ENCODE measurements at places on chromosomes 7 and 10.

- no peak for DNase-seq
These were observed 710.6 kb upstream of the GALNT17 start for GRCh38 chr7:70421319-70421718.

- peak; percentile 20 for DNase-seq
These were observed 30.5 kb upstream of the DDX50 start for GRCh38 chr10:68870545-68871104.

DNA sequence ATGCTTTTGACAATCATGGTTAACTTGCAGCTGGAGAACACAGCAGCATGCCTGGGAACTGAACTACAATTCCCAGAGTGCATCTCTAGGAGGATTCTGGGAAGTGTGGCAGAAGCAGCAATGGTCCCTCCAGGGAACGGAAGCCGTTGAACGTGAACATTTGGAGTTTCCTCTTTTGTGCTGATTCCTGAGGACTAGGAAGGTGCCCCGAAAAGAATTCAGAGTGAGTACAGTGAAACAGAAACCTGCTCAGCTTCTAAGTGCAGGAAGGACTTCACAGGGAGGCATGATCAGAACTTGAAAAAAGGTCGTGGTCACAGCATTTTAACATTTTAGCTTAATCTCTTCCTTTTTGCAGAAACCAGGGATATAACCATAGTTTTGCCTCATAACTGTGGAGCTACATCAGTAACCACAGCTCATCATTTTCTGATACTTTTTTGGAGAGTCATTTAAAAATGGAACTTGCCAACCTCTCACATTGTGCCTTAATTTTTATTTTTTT, at the start of gene NUDT13:
Gene NUDT13, plus strand, starts transcription at position 111 of the 505 bp plus-strand sequence. CDS start 3,911 bp downstream, outside the sequence.
- DNase-seq, result peak; percentile 54

DNA sequence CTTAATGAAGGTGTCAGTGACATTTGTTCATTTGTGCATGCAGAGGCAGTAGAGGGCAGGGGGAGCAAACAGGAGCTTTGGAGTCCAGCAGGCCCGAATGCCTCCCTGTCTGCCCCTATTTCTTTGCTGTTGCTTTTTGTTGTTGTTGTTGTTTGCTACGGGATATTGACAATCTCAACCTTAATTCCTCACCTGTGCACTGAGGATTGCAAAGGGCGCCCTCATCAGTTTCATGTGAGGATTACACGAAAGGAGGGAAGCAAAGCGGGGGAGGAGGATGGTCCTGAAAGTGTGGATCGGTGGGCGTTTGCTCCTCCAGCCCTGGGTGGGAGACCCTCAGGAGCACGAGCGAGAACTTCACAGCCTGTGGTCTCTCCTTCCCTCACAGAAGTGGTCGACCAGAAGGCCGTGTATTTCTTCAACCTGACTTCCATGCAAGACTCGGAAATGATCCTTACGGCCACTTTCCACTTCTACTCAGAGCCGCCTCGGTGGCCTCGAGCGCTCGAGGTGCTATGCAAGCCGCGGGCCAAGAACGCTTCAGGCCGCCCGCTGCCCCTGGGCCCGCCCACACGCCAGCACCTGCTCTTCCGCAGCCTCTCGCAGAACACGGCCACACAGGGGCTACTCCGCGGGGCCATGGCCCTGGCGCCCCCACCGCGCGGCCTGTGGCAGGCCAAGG, 9.6 kb downstream of the GDF10 start:
- no peak for DNase-seq

GRCh38 chr7:150668472-150668911, 17.0 kb upstream of the GIMAP2 start:
- peak; percentile 66 for DNase-seq

DNA sequence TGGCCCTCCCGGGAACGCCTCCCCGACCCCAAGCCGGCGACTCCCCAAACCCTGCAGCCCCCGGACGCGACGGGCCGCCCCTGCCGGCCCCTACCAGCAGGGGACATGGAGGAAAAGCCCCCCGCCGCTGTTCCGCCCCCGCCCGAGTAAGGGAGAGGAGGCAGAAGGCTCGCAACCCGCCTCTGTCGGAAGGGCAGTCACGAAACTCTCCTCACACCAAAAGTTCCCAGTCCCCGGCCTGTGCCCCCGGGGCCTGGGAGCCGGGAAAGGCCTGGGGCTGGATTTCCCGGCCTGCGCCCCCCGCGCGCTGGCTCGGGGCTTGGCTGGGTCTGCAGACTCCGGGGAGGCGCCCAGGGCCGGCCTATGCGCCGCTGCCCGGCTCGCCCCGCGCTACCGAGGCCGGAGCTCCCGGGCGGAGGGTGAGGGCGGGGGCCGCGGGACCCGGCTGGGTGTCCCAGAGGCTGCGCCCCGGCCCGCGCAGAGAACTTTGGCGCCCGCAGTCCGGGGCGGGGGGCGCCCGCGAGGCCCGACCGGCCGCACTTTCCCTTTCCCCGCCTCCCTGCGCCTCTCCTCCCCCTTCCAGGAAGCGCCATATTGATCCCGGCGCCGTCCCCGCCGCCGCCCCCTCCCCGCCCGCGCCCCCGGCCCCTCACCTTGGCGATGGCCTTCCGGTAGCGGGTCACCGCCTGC, 728 bp downstream of the PARD3 start:
- no peak for DNase-seq

- DNase-seq, result no peak
These were observed 72.1 kb downstream of the EEPD1 start for GRCh38 chr7:36224934-36225858.

DNA sequence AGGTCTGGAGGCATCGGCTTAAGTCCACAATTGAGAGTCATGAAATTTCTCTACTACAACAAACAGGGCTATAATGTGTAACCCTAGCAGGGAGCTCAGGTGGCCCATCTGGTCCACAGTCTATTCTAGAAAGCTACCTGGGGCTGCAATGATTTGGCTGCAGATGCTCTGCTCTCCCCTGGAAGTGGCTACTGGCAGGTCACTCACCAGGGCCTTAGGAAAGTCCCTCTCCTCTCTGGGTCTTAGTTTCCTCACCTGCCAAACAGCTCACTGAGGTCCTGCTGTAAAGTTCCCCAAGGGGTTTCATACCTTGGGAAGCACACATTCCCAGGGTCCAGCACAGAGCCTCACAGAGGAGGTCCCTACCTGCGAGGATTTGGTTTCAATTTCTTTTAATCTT, 2.5 kb downstream of the IGFBP3 start:
- DNase-seq, result no peak

DNA sequence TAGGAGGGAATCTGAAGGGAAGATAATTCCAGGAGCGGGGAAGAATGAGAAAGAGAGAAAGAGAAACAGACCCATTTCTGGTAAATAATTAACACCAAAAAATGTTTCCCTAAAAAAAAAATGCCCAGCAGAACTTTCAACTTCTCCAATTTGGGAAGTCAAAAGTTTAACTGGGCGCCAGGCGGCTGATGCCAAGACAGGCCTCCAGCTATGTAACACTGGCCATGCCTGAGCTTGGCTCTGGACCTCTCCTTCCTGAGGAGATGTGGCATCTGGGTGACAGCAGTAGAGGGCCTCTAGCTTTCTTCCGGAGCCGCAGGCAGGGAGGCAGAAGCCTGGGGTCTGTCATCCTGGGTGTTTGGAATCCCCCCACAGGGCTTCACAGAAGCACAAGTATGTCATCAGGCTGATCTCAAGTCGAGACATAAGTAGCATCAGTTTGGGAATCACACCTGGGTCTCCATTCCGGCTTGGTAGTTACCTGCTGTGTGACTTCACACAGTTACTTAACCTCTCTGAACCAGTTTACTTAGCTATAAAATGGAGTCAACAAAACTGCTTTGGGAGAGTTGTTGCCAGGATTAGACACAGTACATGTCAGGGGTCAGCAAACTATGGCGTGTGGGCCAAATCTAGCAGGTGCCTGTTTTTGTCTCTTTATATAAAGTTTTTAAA, 50.5 kb upstream of the TCF7L2 start:
- no peak for DNase-seq

- DNase-seq, result no peak
These were observed 2.7 kb downstream of the FAM131B start for GRCh38 chr7:143359771-143360353.

DNA sequence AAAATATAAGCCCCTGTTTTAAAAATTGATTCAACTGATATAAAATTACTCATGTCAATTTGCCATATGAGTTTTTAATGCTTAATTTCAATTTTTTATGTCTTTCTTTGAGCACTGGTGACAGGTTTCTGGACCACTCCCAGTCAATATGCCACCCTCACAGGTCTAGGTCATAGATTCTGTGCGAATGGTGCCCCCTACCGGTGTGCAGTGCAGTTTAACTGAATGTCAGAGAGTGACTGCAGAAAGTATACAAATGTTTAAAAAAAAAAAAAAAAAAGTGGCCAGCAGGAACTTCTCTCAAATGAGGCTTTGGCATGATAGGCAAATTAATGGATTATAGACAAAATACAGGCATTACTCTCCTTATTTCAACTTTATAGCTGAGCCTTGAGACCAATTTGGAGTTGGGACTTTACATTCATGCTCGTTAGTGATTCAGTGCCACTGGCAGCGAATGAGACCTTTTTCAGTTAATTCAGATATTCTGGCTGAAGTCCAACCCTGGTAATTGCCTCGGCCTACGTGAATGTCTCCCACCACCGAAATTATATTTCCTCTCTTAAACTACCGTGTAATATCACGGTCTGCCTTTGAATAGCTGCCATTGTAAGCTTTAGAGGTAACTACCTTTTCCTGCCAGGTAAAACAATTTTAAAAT, 427.6 kb downstream of the PHTF2 start:
- DNase-seq, result peak; percentile 36

DNA sequence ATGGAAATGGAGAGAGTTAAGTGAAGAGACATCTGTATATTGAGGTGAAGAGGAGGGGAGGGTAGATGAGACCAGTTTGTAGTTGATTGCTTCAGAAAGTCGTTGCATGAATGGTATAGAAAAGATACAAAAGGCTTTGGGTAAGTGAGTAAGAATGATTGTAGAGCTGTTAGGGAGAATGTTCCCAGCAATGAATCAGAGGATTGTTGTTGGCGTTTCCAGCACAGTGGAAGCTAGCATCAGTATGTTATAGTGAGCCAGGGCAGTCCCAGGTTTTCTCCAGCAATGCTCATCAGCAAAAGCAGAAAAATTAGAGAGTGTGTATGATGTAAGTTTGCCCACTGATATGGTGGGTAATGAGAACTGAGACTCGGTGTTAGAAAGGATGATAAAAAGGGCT, 15.4 kb upstream of the CDK6 start:
- no peak for DNase-seq

DNA sequence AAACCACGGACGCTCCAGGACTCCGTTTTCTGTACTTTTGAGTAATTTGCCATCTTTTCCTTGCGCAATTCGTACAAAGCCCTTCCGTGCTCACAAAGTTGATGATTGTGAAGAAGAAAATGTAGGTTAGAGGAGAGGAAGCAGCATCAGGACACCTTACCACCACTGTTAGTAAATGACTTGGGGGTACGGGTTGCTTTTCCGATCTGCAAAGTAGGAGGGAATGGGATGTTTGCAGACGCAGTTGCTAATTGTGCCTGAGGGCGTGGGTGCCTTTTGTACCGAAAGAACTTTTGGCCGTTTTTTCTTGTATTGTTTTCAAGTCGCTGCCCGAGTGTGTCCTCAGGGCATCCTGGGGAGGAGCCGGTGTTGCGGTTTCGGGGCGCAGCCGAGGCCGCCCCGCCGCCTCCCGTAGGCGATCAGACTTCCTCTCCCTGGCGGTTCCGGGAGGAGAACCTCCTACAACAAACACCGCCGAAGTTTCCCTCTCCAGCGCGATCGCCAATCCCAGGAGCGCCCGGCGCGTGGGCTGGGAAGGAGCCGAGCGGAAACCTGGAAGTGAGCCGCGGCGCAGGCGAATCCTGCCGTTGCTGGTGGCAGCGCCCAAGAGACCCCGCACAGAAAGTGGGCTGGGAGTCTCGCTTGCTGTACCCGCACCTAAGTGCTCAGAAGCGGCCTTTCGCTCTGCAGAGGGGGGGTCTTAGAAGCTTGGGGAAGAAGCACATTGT, 1.0 kb downstream of the PRR15 start:
- peak; percentile 20 for DNase-seq

- DNase-seq, result no peak
These were observed 36.6 kb downstream of the ABCB5 start for GRCh38 chr7:20651960-20652544.

DNA sequence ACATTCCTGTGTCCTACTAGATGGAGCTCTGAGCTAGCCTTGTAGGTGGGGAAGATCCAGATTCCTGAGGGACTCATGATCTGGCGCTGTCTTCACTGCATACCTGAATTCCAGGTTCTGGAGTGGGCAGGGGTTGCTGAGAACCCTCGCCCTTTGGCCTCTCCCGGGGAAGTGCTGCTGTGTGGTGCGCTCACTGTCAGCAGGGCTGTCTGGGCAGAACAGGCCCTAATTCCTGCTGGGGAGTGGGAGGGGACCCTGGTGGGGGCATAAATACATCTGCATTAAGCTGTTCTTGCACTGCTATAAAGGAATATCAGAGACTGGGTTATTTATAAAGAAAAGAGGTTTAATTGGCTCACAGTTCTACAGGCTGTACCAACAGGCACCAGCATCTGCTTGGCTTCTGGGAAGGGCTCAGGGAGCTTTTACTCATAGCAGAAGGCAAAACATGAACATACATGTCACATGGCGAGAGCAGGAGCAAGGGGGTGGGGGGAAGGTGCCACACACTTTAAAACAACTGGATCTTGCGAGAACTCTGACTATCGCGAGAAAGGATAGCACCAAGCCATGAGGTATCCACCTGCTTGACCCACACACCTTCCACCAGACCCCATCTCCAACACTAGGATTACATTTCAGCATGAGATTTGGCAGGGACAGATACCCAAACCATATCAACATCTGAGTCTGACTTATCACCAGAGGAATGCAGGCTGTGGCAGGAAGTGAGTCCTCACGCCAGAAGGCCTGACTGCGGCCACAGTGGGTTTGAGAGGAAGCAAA, 115.0 kb downstream of the ADCY1 start:
- DNase-seq, result peak; percentile 7

DNA sequence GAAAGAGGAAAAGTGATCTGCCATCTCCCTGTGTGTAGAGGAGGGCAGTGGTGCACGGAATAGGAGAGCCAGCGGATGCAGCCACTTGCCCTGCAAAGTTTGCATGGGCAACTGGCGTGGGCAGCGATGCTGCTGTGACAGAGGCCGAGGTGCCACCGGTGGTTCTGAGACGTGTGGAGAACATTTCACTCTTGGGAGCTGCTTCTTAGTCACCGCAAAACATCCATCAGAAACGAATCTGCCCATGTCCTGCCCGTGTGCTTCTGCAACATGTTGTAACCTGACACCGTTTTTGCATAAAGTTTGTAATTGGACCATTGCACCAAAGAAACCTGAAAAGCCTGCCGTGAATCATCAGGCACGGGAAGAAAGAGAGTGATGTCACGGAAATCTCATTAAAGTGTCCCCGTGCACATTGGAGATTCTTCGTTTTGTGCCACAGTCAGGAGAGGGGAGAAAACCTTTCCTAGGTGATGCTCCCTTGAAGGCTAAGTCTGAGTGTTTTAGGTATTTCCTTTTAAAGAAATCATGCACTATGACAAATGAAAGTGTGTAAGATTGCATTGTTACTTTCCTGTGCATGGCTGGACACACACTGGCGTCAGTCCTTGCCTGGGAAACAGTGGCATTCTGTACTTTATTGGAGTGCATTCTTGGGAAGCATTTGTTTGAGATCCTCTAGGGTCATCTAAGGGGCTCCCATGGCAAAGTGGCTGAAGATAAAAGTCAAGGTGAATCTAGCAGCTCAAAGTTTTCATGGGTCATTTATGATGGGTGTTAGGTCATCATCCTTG, 302.6 kb downstream of the KLF6 start:
- no peak for DNase-seq

GRCh38 chr10:71314028-71314693, 4.9 kb upstream of the SLC29A3 start:
- DNase-seq, result peak; percentile 57

- peak; percentile 67 for DNase-seq
These were observed 9.0 kb upstream of the ARPC1B start for GRCh38 chr7:99365318-99366141.

- DNase-seq, result no peak
These were observed 24.4 kb downstream of the RNF133 start for GRCh38 chr7:122674502-122674901.

Data from activated T-cell treated with anti-CD3 and anti-CD28 coated beads, Interleukin-2, amount 50 U/mL, for 48 hours (primary cell).